AG04449 (cell line): ENCODE measurements at places on chromosomes 6 and 20.

DNA sequence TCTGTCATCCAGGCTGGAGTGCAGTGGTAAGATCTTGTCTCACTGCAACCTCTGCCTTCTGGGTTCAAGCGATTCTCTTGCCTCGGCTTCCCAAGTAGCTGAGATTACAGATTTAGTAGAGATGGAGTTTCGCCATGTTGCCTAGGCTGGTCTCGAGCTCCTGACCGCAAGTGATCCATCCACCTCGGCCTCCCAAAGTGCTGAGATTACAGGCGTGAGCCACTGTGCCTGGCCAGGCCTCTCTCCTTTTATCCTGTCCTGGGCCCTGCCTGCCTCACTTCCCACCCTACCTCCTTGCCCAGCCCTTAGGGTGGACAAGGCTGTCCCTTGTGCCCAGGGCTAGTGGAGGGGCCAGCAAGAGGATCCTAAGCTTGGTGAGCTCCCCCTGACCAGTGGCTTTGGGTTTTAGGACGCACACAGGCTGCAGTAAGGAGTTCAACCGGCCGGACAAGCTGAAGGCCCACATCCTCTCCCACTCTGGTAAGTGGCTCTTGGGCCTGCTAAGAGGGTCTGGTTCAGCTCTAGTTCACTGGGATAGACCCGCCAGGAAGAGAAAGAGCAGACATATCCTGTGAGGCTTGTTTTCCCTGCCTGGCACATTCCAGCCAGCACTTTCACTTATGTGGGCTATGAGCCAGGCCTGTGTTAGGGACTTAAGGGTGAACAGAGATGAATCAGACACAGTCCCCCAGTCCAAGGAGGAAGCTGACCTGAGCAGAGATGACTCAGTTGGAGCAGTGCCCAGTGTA is 21.9 kb upstream of the CHMP4B start:
- DNase-seq = peak; percentile 83

GRCh38 chr6:137798846-137799245 is 68.2 kb upstream of the TNFAIP3 start:
- DNase-seq = no peak

GRCh38 chr6:13575377-13575775 is 975 bp downstream of the SIRT5 start:
- no peak for DNase-seq

DNA sequence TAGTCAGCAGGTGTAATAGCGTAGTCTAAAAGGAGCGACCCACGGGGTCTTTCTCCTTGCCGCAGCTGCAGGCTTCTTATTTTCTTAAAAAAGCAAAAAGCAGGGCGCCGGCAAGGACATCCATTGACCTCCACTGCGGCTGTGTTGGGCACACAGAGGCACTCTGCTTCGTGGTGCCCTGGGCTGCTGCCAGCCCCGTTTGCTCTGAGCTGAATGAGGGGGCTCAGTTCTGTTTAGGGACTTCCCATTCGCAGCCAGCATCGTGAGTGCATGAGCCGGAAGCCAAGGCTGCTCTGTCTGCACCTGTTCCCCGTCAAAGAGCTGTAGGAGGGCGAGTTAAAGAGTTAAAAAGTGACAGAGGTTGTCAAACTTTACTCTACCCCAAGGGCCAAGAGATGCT is 1.7 kb upstream of the SLC22A2 start:
- no peak for DNase-seq

DNA sequence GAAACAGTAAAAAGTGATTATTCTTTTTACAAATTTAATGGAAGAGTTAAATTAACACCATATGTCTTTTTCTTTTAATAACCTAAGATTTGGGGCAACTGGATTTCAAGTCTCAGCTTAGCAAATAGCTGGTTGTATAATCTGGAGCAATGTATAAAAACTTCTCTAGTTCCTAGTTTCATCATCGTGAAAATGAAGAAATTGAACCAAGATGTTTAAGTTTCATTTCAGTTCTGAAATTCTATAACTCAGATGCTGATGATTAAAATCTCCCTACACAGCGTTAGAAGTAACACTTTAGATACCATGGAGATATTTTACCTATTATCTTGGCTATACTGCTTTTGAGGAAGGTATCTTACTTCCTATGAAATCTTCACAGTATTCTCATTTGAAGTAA is 252.0 kb downstream of the KIF16B start:
- no peak for DNase-seq

GRCh38 chr20:4476903-4477500 is 244.7 kb upstream of the PRND start:
- no peak for DNase-seq

DNA sequence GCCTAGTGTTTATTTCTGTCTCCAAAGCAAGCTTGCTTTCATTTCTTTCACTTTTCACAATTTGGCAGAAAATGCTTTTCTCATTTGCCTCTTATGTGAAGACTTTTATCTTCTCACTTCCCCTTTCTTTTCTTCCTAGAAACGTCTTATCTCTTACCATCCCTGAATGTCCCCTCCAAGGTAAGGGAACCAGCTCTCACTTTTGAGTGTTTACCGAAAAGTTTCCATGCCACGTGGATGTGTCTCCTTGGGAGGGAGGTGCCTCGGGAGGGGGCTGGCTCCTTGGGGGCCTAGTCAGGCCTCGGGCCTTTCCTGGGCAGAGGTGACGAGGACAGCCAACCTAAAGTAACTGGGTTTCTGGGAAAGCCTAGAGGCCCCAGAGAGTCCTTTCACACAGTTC is 127.4 kb downstream of the CD24 start:
- DNase-seq = no peak

DNA sequence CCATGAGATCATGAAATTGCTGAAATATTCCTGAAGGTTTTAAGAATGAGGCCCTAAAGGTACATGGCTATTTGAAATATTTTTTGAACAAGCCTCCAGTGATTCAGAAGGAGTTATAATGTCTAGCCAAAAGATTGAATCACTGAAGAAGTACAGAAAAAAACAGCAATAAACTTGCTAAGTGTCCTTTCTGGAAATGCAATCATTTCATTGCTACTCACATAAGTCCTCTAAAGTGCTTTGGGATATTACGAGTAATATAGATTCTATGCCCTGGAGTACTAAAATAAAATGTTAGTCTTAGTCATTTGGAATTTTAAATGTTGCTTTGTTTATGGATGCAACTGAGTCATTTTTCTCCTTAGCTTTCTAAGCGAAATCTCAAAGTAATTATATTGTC is 32.7 kb downstream of the CENPW start:
- DNase-seq = no peak

GRCh38 chr20:11045412-11046175 is 371.8 kb upstream of the JAG1 start:
- DNase-seq = no peak

GRCh38 chr6:127824061-127824460 is 76.8 kb downstream of the THEMIS start:
- no peak for DNase-seq

DNA sequence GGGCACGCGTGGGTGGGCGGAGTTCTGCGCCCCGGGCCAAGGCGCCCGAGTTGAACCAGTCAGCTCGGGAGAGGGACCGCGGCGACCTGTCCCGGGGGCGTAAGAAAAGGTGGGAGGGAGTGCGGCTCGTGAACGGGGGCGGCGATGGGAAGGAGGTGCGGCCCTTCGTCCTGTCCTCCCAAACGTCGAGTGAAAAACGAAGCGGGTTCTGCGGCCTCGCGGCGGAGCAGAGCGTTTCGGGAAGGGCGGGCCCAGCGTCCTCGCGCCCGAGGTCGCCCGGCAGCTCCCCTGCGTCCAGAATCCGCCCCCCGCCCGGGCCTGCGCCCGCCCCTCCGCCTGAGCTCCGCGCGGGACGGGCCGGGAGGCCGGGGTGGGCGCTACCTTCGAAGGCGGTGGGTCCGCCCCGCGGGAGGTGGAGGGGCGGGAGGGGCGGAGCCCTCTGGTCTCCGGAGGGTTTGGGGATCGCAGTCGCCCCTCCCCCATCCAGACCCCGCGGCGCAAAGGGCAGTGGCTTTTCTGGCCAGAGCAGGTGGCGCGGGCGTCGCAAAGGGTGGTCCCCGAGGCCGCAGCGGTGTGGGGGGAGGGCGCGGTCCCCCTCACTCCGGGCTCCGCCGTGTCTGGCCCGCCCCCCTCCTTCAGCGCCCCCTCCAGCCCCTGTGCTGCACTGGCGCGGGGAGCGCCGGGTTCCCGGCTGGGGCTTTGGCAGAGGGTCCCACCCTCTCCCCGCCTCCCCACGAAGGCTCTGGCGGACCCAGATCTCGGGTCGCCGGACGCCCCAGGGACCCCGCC is 838 bp downstream of the STMN3 start:
- DNase-seq = no peak

DNA sequence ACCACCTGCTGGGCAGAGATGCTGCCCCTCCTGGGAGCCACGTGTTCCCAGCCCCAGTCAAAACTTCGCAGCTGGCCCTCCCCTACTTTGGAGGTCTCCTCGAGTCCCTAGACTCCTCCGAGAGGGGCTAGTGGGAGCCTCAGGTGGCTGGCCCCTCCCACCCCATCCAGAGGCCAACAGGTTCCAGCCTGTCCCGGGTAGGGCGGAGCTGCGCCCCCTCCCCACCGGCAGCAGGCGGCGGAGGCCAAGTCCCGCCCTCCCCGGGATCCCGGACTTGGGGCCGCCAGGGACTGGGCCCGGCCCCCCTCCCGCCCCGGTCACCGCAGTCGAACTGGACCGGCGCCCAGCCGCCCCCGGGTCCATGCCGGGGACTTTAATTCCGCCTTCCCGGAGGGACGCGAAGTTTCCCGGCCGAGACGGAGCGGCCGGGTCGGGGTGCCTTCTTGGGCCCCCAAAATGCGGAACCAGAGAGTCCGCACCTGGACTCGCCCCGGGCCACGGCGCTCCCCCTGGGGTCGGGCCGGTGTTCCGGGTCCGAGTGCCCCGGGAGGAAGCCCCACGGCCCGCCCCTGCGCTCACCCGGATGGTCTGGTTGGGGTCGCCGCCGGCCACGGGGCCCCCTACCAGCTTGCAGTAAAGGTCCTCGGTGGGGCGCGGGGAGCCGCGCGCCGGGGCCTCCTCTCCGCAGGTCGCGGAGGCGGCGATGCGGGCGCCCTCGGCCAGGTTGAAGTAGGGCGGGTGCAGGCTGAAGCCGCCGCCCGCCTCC is 559 bp downstream of the LAMA5 start:
- DNase-seq = no peak

DNA sequence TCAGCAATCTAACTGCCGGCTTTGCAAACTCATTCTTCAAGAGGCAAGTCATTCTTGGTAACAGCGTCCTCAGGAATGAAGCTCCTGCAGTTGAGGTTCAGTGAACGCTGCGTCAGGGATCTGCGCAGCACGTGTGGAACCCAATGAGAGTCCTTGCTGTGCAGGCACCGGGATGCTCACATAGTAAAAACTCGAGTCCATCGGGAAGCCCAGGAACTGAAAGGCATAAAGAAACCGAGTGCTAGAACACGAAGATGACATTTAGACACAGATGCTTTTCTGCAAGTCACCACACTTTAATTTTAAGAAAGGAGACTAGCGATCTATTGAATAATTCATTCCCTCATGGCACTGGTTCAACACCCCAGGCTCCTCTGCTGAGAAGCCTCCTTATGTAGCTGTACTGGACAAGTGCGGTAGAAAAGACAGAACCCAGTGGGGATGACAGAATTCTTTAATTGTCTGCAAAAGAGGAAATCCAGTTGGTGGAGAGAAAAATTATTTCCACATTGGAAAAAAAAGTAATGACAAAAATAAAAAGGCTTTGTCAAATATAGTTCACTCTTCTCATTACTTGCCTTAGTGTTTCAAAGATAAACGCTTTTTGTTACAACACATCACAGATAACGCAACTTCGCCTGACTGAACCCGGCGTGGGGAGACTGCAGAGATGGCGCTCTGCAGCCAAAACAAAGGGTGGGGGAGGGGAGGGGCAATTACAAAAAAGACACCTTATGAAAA is 1.9 kb upstream of the AFDN start:
- peak; percentile 56 for DNase-seq

DNA sequence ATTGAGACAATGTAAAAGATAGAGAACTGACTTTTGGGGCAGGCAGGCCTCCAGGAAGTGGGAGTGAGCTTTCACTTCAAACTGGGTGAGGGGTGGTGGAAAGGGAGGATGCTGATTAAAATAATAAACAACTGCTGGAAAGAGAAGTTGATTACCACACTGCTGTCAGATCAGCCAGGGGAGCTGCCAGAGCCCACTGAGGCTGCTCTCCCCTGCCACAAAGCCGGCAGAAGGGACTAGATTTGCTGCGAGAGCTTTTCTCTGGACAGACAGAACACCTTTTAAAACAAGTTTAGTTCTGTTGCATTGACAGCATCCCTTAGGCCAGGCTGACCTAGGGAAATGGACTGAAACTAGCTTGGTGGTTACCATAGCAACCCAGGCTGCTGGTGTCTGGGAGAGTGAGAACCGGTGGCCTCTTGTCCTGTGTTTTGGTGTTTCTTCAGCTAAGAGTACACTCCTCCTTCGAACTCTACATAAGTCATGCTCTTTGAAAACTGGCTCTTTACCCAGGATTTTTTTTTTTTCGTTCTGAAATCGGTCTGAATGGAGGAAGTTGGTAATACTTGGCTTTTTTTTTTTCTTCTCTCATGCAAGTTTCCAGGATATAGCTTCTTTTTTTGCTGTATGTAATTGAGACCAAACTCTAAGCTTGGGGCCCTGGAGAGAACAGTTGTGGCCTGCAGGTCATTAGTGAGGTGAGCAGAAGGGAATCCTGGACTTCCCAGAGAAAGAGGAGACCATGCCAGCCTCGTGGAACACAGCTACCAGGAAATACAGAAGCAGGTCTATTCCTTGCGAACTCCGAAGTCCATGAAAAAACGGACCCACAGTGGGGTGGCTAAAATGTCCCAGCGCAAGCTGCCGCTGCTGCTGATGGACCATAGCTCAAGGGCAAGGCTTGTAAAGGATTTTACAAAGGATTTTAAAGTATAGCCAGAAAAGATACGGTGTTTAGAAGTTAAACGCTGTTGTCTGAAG is 374.4 kb downstream of the UTRN start:
- no peak for DNase-seq

- DNase-seq = no peak
Observed at GRCh38 chr6:68256391-68256790, 378.7 kb upstream of the ADGRB3 start.

DNA sequence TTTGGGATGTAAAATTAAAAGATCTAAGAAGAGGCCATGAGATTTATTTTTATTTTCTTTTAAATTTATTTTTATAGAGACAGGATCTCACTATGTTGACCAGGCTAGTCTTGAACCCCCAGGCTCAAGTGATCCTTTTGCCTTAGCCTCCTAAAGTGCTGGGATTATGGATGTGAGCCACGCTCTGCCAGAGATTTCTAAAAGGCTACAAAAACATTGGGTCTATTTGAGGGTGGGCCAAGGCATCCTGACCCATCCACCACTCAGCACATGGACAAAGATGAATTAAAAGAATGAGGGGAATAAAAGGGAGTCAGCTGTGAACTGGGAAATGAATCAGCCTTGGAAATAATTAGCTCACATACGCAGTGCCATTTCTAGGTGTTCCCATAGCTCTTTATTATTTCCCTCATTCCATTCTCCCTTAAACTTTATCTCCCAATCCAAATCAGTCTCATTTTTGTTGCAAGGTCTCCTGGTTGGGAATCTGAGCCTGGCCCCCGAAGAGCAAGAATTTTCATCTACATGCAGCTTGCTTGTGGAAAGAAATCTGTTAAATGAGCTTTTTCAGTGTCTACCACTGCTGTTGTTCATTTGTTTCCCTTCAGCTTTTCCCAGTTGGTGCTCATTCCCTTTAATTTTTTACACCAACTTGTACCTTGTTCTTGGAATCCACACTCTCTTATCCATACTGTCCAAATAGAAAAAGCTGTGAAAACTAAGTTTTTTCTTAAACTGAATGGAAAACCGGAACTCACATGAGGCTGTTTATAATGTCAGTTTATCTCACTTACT is 66.9 kb downstream of the MKKS start:
- no peak for DNase-seq
